ENCODE measurements at places on chromosomes 11 and 22.

DNA sequence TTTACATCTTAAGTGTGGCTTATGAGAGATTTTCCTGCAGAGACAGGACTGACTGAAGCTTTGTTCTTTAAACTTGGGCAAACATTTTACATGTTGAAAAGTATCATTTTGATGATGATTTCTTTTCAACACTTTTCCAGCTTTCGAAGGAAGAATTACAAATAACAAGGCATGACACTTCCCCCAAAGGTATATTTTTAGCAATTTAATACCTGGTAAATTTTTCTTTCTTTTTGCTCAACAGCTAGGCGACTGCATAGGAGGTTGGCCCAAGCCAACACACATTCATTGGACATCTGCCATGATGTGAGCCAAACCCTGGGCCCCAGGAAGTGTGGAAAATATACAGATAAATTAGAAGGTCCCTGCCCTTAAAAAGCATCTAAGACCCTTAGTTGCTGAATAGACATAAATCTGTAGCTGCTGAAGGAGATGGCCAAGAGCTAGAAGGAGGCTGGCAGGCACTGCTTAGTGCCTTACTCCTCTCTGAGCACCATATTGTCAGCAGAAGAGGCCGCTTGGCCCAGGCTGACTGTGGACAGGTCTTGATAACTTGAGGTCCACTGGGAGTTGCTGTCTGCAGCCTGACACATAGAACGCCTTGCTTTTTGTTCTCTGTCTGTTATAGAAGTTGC lies 53.3 kb upstream of the CD44 start:
- no peak for DNase-seq

GRCh38 chr11:128492461-128492860 lies 94.9 kb downstream of the ETS1 start:
- DNase-seq: no peak

DNA sequence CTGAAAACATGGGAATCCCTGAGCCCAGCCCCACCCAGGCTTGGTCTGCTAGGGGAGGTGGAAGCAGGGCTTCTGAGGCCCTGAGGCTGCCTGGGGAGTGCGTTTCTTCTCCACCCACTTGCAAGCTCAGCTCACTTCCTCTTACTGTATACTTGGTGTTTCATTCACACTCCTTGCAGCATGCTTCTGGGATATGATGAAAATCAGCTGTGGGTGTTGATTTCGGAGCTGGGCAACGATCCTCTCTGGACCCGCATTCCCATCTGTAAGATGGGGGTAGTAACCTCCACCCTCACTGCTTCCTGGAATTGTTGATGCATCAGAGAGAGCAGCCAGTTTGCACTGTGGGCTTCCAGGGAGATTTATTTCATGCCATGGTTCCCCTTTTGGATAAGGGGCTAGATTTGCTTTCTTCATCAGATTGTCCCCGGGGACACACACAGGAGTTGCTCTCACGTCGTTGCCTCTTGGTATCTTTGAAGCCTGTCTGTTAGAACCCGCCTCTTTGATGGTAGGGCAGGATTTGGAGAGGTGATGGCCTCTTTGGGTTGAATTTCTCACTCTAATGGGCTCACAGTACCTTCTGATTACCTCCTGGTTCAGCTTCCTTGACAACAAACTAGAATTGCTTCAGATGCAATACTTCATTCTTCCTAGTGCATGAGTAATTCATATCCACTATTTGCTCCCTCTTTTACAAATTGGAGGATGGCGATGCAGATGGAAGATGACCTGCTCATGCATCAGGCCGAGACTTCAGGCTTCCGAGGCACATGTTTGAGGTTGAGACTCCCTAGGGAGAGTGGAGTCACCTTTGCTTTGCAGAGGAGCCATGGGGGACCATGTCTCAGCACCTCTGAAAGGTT lies 40.4 kb downstream of the BCR start:
- DNase-seq: no peak

GRCh38 chr11:80031014-80031600 lies 590.3 kb upstream of the TENM4 start:
- no peak for DNase-seq

- peak; percentile 93 for DNase-seq
Measured at GRCh38 chr11:67354075-67355022, 1.0 kb upstream of the POLD4 start.

Measured in COLO829 (cell line).